Jurkat, Clone E6-1 (cell line): ENCODE measurements at places on chromosomes 5 and 9.

GRCh38 chr9:38018241-38018957 lies 50.6 kb downstream of the SHB start:
- DNase-seq = no peak

GRCh38 chr5:172705576-172706084 lies 64.6 kb downstream of the NEURL1B start:
- DNase-seq = no peak

- no peak for DNase-seq
These were observed 18.4 kb upstream of the IL17B start for GRCh38 chr5:149397530-149397929.

DNA sequence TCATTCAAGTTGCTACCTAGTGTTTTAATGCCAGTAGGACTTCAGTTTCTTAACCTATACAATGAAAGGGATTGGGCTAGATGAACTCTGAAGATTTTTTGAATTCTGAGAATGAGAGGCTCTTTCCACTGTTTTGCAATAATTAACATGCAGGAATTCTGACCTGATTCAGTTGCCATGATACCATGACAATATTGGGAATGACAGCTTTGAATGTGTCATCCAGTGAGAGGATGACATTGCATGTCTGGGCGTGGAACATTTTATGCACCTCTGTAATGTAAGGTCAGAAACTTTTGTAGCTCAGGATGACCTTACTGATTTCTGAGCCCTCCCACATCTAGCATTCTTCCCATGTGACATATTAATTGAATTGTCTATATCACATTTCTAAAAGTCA lies 30.6 kb upstream of the SPINK5 start:
- DNase-seq = no peak

DNA sequence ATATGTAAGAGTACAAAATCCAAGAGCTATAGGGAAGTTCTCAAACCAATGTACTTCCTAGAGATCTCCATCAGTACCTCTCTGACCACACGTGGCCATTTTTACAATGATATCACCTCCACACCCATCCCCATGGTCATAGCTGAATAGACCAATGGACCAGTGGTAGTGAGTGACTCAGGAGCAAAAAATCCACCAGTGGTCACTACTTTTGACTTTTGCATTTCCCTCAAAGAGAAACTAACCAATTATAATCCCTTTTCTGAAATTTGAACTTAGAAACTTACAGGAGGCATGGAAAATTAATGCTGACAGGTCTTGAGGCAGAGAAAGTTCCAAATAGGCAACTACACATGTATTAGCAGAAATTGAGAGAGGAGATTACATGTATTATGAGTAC lies 238.4 kb downstream of the TRPM3 start:
- DNase-seq = no peak

GRCh38 chr5:16454686-16455085 lies 10.9 kb downstream of the ZNF622 start:
- no peak for DNase-seq

GRCh38 chr9:79470954-79471353 lies 100.8 kb upstream of the TLE4 start:
- no peak for DNase-seq

DNA sequence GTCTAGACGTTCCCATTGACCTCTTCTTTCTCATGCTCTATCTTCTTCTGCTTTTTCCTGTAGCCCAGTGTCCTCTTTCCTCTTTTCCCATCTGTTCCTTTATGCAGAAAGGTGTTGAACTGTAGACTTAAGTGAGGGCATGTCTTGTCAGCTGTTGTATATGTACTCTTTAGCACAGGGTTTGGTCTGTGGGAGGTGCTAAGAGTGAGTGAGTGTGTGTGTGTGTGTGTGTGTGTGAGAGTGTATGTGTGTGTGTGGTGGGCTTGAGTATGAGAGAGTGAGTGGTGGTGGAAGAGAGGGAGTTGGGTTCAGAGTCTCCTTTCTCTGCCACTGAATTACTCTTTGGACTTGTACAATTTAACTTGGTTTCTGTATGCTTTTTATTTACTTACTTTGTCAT lies 10.3 kb upstream of the ROPN1L start:
- DNase-seq = no peak

- no peak for DNase-seq
These were observed 27.6 kb upstream of the NREP start for GRCh38 chr5:111784491-111785181.

DNA sequence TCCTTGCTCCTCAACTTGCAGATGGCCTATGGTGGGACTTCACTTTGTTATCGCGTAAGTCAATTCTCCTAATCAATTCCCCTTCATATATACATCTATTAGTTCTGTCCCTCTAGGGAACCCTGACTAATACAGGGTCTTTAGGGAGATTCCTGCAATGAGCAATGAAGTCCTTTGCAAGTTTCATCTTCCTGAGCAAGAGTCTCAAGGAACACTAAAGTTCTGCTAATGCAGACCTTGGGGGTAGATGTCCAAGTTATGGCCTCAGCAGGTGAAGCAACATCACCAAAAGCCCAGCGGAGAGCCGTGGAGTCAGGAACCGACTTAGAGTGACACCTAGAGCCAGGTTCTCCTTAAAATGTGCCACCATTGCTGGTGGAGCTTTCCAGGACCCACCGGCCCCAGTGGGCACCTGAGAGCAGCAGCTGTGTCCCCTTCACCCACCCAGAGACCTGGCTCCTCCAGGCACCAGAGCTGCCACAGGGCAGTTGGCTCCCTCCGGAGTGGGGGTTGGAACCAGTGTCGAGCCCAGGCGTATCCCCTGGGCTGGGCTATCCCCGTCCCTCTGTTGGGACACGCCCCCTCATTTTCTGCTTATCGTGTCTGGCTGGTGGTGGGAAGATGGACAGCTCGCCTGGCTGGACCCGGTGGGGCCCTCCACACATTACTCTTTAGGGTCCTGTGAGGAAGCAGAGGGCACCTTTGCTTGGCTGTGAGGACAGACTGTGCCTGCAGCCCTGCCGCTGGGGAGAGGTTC lies 10.9 kb upstream of the FCN1 start:
- no peak for DNase-seq

GRCh38 chr5:149372076-149372795 lies 6.9 kb downstream of the IL17B start:
- no peak for DNase-seq

GRCh38 chr5:10036136-10036815 lies 213.4 kb downstream of the ATPSCKMT start:
- no peak for DNase-seq

GRCh38 chr5:143582869-143583268 lies 179.4 kb upstream of the NR3C1 start:
- no peak for DNase-seq

DNA sequence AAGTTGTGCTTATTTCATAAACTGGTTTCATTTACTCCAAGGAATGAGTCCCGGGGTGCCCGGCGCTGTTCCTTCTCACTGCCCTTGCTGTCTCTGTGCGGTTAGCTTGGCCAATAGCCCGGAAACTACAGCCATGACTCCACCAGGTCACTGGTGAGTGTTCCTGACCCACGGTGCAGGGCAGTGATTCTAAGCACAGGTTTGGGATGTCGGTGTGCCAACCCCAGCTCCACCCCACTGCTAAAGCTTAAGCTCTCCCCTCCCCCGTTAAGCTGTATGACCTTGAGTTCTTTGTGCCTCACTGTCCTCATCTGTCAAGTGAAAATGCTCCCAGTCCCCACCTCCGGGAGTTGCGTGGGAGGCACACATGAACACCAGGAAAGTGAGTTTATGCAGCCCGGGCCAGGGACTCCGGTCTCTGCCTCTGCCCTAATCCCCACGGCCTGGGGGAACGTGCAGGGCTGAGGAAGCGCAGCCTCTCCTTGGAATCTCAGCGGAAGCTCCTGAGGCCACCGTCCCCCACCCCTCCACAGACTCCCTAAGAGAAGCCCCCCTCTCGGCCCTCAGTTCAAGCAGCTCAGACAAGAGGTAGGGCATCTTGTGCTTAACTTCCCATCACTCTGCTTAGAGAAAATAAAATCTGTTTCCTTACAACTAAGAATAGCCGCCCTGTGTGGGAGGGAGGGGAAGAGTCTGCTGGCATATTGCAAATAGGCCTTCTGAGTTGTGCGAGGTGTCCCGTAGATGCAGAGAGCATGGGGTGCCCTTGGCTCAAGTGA lies 92.0 kb upstream of the RAI14 start:
- DNase-seq = no peak

DNA sequence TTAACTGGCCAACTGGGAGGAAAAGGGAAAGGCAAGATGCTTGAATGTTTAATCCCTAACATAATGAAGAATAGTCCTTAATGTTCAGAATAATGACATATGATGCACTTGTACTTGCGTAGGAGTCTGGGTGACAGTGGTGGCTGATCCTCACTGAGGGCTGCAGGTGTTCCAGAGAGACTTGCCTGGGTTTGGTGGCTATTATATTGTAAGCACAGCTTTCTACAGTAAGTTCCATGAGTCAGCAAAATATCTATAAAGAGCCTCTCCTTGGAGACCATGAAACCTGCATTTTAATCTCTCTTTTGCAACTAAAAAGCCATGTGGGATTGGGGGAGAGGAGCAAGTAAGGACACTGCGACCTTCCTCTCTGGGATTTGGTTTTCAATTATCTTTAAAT lies 1.9 kb upstream of the NPR2 start:
- DNase-seq = no peak

- no peak for DNase-seq
These were observed 203.0 kb upstream of the VLDLR start for GRCh38 chr9:2418619-2419018.

DNA sequence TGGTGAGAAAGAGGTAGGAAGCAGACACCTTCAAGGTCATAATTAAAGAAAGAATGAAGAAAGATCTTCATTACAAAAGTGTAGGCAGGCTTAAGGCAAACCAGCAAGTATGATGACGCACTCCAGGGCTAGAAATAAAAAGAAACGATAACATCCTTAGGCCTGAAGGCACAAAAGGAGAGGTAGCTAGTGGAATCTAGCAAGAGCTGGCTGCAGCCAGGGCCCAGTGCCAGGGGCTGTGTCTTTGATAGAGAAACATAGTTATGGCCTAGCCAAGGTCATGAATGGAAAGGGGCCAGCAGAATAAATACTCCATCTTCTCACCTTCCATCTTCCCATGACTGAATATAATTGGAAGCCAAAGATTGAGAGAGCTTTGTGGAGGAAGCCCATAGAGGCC lies 6.8 kb upstream of the SH3TC2 start:
- DNase-seq = no peak

DNA sequence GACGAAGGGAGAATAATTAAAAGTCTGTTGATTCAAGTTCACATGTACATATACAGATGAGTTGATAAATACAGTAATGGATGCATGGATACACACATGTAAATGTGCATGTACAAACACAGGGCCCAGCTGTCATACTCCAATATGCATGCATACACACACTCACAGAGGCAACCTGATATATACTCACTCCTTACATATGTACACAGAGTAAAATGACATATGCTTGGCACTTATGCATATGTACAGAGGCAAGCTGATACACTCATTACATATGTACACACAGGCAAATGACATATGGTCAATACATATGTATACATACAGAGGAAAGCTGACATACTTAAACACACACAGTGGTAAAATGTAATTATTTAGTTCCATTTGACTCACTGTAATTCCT lies 7.2 kb upstream of the TMEFF1 start:
- DNase-seq = no peak

DNA sequence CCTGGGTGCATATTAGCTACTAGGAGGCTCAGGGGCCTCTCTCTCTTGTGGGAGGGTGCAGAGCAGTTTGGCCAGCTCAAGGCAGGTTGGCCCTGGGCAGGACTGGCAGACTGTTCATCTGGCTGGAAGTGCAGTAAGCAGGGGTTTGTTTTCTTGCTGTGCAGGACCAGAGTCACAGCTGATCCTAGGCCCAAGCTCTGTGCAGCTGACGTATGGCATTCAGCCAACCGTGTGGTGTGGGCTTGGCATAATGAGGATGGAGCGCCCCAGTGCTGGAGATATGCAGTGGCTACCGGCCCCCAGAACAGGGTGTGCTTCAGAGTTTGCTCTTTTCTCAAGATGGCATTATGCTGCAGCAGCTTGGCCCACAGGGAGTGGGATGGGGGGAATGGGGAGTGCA lies 31.0 kb upstream of the PHF24 start:
- DNase-seq = no peak

DNA sequence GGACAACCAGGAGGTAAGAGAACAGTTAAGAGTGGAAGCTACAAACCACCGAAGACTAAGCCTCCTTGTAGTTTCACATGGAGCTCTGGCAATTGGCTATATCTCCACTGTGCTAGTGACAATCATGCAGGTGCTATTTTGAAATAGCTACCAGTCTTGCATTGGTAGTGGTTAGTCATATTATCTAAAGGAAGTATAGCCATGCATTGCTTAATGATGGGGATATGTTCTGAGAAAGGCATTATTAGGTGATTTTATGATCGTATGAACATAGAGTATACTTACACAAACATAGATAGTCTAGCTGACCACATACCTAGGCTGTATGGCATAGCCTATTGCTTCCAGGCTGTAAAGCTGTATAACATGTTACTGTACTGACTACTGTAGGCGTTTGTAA lies 28.4 kb downstream of the HSDL2 start:
- DNase-seq = no peak
